AG04449 (cell line): ENCODE measurements at places on chromosomes 1 and 21.

GRCh38 chr1:86712088-86712860 is 7.9 kb downstream of the SH3GLB1 start:
- DNase-seq, result no peak

DNA sequence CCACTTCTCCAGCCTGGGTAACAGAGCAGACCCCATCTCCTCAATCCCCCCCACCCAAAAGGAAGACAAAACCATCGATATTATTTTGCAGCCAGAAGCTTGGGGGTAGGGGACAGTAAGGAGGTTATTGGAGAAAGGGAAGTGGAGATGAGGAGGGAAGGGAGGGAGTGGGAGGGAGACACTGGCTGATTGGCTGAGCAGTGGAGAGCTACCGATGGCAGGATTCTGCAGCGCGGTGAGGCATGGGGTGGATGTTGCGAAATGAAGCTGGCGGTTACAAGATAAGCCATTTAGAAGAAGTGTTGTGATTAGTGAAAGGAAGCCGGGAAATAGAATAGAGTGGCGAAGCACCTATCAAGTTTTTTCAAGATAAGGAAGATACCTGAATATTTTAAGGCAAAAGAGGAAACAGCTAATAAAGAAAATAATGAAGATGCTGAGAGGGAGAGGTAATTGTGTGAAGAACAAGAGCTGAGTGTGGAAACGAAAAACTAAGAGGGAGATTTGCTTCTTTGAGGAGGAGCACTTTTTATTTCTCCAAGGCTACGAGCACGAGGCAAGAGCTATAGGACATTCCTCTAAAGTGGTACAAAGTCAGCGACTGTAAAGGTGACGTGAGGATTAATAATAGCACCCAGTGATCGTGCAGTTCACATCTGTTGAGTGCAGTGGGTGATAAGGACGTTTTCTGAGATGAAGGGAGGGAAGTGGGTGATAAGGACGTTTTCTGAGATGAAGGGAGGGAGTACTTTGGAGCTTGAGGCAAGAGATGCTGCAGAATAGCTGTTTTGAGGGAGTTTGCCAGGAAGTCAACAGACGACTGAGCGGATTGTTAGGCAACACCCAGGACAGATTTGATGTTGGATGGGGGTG is 103.2 kb upstream of the KIF26B start:
- no peak for DNase-seq

- no peak for DNase-seq
These were observed 10.4 kb downstream of the BCAN start for GRCh38 chr1:156652131-156652991.

DNA sequence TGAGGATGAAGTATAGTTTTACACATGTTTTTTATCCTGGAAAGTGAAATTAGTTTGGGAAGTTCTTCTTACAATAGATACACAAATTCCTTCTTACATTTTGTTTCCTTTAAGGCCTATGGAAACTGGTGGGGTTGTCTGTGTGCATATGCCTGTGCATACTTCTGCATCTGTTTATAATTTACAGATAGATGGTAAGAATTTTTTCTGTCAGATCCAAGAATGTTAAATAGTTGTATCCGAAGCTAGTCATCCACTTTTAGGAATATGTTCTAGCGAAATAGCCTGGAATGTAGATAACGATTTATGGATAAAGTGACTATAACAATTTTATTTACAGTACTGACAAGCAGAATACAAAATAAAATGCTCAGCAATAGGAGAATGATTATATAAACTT is 194.1 kb downstream of the ROR1 start:
- DNase-seq, result no peak
